ENCODE measurements at places on chromosomes 16 and 17. TPM values are rescaled to one million over a fixed set of nuclear protein-coding genes. Genes with fewer than 3 reads are reported as not detected.

DNA sequence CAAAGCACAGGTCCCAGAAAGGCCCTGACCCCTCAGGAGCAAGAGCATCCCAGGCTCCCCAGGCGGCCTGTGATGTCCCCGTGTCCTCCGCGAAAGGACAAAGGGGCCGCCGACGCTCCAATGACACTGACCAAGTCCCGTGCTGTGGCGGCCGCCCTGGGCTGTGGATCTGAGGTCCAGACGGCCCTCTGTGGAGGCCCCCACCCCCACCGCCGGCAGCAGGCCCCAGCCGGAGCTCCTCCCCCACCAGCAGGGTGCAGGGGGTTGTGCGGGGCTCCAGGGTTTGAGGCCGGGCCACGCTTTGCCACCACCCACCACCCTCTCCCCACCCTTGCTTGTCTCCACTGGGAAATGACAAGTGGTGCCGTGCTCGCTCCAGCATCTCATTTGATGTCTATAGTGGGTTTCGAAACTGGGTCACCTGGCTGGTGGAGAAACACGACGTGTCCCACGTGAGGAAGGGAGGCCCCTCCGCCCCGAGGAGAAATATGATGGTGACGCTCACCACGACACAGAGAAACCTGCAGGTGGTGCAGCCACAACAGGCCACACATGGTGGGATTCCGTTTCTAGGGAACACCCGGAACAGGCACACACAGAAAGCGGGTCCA, 31.2 kb upstream of the ZNF469 start:
- no peak overlapping the region for H3K4me3 ChIP-seq
- H3K27me3 ChIP-seq = no peaks in the 10 kb centered on the region
- no peak overlapping the region for H3K27ac ChIP-seq
- no peak for DNase-seq
- peaks cover 8% of the 10 kb centered on the region for H3K4me1 ChIP-seq
- no peaks in the 10 kb centered on the region for H3K36me3 ChIP-seq

DNA sequence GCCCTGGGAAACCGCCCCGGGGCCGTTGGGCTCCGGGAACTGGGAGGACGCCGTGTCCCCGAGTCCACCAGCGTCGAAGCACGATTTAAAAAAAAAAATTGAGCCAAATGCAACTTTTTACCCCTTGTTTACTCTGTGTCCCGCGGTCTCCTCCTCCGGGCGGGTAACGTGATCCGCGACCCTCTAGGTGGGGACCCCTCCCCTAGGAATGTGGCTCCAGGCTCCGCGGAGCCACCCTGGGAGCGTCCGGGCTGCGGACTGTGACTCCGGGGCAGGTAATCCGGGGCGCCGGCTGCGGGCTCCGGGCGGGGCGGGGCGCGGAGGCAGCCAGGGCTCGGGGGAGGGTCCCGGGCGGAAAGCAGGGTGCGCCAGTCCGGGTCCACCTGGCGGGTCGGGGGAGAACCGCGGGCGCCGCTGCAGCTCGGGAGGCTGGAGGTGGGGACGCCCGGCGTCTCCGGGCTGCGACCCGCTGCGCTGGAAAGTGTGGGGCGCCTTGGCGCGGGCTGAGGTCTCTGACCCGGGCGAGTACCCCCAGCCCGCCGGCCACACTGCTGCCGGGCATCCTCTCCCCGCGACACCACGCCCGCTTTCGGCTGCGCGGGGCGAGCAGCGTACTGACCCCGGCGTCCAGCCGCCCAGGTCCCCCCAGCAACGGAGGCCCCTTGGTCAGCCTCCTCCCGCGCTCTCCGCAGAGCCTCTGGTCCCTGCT, 852 bp upstream of the HELZ start:
- H3K4me3 ChIP-seq = peak overlapping the region; percentile 99
- H3K4me1 ChIP-seq = peaks cover 27% of the 10 kb centered on the region
- peak; percentile 56 for DNase-seq
- H3K36me3 ChIP-seq = no peaks in the 10 kb centered on the region

GRCh38 chr17:49839455-49839854, 8.4 kb downstream of the TAC4 start:
- no peak overlapping the region for H3K4me3 ChIP-seq
- no peaks in the 10 kb centered on the region for H3K27me3 ChIP-seq
- no peak for DNase-seq
- peaks cover 6% of the 10 kb centered on the region for H3K36me3 ChIP-seq
- H3K27ac ChIP-seq = no peak overlapping the region

DNA sequence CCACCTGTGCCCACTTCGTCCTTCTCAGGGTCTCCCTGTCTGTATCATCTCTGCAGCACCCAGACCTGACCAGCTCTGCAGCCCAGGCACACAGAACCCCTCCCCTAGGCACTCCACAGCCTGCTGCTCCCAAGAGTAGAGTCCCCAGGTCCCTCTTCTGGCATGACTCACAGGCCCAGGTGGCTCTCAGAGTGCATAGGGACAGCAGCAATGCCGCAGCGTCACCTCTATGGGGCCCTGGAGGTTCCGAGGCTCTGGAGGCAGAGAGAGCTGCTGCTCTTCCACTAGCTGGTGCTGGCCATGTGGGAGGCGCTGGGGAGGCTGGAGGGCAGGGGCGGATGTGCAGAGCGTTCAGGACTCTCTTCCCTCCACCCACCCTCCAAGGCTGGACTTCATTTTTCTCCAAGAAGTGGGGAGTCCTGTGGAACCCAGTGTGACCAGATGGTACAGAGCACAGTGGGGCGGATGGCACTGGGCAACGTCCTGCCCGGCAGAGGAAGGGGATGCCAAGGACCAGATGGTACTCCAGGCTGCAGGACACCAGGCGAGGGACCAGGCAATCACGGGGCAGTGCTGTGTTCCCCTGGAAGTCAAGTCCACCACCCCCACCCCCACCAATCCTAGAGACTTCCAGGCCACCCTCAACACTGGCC, 151.7 kb downstream of the RBFOX3 start:
- H3K36me3 ChIP-seq = no peaks in the 10 kb centered on the region
- no peaks in the 10 kb centered on the region for H3K4me1 ChIP-seq
- no peak overlapping the region for H3K4me3 ChIP-seq
- no peak overlapping the region for H3K27ac ChIP-seq
- peaks cover 55% of the 10 kb centered on the region for H3K27me3 ChIP-seq

DNA sequence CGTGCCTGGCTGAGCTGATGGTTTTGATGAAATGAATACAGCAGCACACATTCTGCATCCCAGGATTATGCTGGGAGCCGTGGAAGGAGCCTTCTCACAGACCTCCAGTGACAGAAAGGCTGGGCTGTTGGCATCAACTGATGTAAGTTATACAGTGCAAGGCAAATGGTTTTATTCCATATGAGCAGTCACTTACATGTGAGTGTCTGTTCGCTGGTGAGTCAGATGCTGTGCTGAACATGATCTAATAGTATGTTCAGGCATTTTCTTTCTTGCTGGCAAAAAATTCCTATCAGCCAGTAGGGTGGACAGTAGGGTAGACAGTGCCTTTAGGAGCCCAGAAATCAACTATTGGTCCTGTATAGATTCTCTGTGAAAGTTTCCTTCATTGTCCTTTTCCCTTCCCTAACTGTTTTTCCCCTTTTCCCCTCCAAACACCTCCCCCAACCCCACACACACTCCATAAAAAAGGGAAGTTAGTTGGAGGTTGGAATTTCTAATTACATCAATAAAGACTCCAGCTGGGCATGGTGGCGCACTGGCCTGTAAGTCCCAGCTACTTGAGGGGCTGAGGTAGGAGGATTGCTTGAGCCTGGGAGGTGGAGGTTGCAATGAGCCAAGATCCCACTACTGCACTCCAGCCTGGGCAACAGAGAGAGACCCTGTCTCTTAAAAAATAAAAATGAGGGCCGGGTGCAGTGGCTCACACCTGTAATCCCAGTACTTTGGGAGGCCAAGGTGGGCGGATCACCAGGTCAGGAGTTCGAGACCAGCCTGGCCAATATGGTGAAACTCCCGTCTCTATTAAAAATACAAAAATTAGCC, 36.2 kb downstream of the LDHD start:
- no peaks in the 10 kb centered on the region for H3K36me3 ChIP-seq
- no peak for DNase-seq
- no peak overlapping the region for H3K4me3 ChIP-seq
- no peaks in the 10 kb centered on the region for H3K27me3 ChIP-seq
- peaks cover 8% of the 10 kb centered on the region for H3K4me1 ChIP-seq
- no peak overlapping the region for H3K27ac ChIP-seq

GRCh38 chr17:79391376-79392233, 219.2 kb downstream of the RBFOX3 start:
- no peaks in the 10 kb centered on the region for H3K4me1 ChIP-seq
- H3K27ac ChIP-seq = no peak overlapping the region
- H3K4me3 ChIP-seq = no peak overlapping the region
- H3K27me3 ChIP-seq = peaks cover 47% of the 10 kb centered on the region

DNA sequence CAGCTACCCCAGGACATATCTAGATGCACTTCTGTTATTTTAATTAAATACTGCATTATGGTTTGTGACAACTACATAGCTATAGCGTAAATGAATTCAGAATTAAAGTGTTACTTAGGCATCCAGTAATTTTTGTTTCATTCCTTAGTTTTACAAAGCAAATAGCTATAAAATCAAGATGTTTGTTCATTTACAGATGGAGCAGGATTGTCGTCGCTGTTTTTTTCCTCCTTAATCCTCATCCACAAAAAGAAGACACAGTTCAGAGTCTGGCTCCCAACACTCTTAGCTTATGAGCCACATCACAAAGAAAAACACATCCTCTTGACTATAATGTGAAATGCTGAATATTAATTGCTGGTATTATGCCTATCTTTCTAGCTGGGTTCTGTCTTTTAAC, 43.7 kb downstream of the SNX11 start:
- no peak overlapping the region for H3K4me3 ChIP-seq
- H3K4me1 ChIP-seq = no peaks in the 10 kb centered on the region
- H3K36me3 ChIP-seq = no peaks in the 10 kb centered on the region
- peaks cover 53% of the 10 kb centered on the region for H3K27me3 ChIP-seq
- no peak overlapping the region for H3K27ac ChIP-seq

DNA sequence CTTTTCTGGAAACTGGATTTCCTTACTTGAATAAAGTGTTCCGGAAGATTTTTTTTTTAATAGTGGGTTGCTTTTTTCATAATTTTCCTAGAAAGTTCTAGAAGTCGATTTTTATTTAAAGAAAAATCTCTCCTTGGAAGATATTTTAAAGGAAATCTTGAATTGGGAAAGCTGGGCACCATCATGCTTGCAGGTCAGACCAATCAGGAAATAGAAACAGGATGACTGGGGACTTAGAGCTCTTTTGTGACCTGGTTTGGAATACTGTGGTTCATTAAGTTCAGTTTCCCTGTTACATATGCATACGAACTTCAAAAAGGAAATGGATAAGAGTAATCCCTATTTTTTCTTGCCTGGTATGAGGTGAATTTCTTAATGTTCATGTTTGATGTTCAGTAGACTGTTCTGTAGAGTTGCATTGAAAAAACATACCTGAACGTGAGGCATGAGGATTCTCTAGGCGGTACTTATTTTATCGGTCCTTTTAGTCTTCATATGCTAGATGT, 1.2 kb downstream of the NFATC3 start:
- H3K36me3 ChIP-seq = no peaks in the 10 kb centered on the region
- peak overlapping the region; percentile 51 for H3K27ac ChIP-seq
- H3K27me3 ChIP-seq = no peaks in the 10 kb centered on the region
- peaks cover 21% of the 10 kb centered on the region for H3K4me1 ChIP-seq
- no peak for DNase-seq
- H3K4me3 ChIP-seq = peak overlapping the region; percentile 91

GRCh38 chr17:2542456-2542855, 30.8 kb upstream of the METTL16 start:
- no peak overlapping the region for H3K27ac ChIP-seq
- H3K4me3 ChIP-seq = no peak overlapping the region
- no peaks in the 10 kb centered on the region for H3K36me3 ChIP-seq
- 0 out of 2 replicates have a peak, but pooled peaks cover 2% of the 10 kb centered on the region for H3K4me1 ChIP-seq
- DNase-seq = no peak

DNA sequence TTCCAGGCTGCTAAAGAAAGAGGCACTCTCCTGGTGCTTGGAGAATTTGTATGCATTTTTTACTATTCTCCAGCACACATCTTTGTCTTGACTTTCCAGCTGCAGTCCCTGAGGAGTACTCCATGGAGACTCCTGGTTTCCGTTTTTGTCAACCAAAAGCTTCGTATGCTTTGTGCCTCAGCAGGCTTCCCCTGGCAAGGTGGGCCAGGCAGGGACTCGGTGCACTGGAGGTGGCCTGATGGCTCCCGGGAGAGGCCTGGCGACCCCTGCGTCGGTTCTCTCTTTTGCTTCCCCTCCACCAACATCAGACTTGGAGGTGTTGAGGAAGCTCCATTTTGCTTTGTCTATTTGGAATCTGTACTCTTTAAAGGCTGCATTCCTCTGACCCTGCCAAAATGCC, 23.7 kb downstream of the CDK5R1 start:
- no peak overlapping the region for H3K27ac ChIP-seq
- no peak overlapping the region for H3K4me3 ChIP-seq
- H3K36me3 ChIP-seq = no peaks in the 10 kb centered on the region
- no peak for DNase-seq
- H3K27me3 ChIP-seq = no peaks in the 10 kb centered on the region

DNA sequence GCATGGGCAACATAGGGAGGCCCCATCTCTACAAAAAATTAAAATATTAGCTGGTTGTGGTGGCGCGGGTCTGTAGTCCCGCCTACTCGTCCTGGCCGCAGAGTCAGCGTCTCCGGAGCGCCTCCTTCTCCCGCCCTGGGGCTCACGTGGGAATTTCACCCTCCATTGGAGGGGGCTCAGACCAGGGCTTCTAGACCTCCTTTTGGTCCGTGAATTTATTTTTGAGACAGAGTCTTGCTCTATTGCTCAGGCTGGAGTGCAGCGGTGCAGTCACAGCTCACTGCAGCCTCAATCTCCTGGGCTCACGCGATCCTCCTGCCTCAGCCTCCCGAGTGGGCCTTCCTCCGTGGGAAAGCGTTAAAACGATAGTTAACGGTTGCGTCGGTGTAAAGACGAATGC, 394 bp upstream of the NME4 start:
- DNase-seq = no peak
- no peaks in the 10 kb centered on the region for H3K36me3 ChIP-seq
- no peak overlapping the region for H3K27ac ChIP-seq
- H3K4me3 ChIP-seq = peak overlapping the region; percentile 58
- peaks cover 16% of the 10 kb centered on the region for H3K4me1 ChIP-seq

GRCh38 chr16:25031132-25031440, 15.9 kb upstream of the ARHGAP17 start:
- H3K4me1 ChIP-seq = peaks cover 13% of the 10 kb centered on the region
- no peaks in the 10 kb centered on the region for H3K27me3 ChIP-seq
- peak overlapping the region; percentile 51 for H3K4me3 ChIP-seq
- DNase-seq = no peak
- H3K27ac ChIP-seq = no peak overlapping the region

- peaks cover 29% of the 10 kb centered on the region for H3K4me1 ChIP-seq
- H3K36me3 ChIP-seq = peaks cover 21% of the 10 kb centered on the region
- DNase-seq = no peak
- H3K27ac ChIP-seq = peak overlapping the region; percentile 66
- H3K27me3 ChIP-seq = no peaks in the 10 kb centered on the region
- H3K4me3 ChIP-seq = no peak overlapping the region
Observed at GRCh38 chr17:59094861-59095530, 11.7 kb downstream of the TRIM37 start.

GRCh38 chr16:89678258-89678657, 8.2 kb upstream of the CDK10 start:
- no peaks in the 10 kb centered on the region for H3K27me3 ChIP-seq
- H3K4me1 ChIP-seq = no peaks in the 10 kb centered on the region
- H3K4me3 ChIP-seq = no peak overlapping the region
- H3K36me3 ChIP-seq = no peaks in the 10 kb centered on the region
- H3K27ac ChIP-seq = no peak overlapping the region

- no peak for DNase-seq
- no peak overlapping the region for H3K27ac ChIP-seq
- H3K27me3 ChIP-seq = no peaks in the 10 kb centered on the region
- 0 out of 2 replicates have a peak, but pooled peaks cover 8% of the 10 kb centered on the region for H3K36me3 ChIP-seq
Observed at GRCh38 chr17:2214047-2214928, 89.3 kb downstream of the SMG6 start.

Gene SEPTIN1
- 6.7 TPM for total RNA-seq

Gene DNAI2
- total RNA-seq = not detected

Gene VKORC1
- total RNA-seq = 46.0 TPM

Gene ABHD15
- total RNA-seq = 12.9 TPM

Gene PAM16
- total RNA-seq = 95.9 TPM

Gene TMEM235
- not detected for total RNA-seq

Gene LHX1
- 9.1 TPM for total RNA-seq

Gene WSCD1
- not detected for total RNA-seq

Gene PPM1E
- 0.05 TPM for total RNA-seq
